ENCODE measurements at places on chromosomes 1 and 21.

GRCh38 chr1:43540653-43541071 lies 10.0 kb downstream of the PTPRF start:
- no peak for DNase-seq

DNA sequence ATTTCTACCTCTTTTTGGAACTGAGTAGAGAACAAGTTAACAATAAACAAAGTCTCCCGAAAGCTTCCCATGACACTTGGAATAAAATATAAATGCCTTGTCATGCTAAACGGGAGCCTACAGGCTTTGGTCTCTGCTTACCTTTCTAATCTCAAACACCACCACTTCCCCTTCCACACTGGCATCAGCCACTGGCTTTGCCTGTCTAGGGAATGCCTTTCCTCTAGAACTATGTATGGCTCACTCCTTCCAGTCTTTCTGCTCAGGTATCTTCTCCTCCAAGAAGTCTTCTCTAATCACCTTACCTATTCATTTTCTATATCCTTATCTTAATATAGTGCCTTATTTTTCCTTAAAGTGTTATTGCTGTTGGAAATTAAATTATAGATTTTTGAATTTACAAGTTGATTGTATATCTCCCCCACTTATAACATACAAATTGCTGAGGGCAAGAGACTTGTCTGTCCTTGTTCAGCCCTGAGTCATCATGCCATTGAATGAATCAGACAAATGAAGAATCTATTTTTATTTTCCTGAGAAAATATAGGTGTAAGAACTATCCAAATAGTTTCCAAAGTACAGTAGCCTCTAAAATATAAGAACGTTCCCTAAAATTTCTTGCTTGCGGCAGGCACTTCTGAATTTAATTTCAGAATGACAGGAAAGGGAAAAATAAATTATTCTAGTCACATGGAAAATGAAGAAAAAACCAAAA lies 119.2 kb downstream of the TM2D1 start:
- DNase-seq, result no peak

- no peak for DNase-seq
Measured at GRCh38 chr1:6121651-6122370, 58.3 kb downstream of the CHD5 start.

- DNase-seq, result no peak
Measured at GRCh38 chr1:12144236-12144635, 22.6 kb upstream of the TNFRSF1B start.

DNA sequence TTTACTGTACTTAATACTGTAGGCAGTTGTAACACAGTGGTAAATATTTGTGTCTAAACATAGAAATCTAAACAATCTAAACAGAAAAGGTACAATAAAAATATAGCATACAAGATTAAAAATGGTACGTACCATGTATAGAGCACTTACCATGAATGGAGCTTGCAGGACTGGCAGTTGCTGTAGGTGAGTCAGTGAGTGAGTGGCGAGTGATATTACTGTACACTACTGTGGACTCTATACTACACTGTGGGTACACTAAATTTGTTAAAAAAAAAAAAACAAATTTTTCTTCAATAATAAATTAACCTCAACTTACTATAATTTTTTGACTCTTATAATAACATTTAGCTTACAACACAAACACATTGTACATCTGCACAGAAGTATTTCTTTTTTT lies 39.5 kb upstream of the MYOCOS start:
- no peak for DNase-seq

DNA sequence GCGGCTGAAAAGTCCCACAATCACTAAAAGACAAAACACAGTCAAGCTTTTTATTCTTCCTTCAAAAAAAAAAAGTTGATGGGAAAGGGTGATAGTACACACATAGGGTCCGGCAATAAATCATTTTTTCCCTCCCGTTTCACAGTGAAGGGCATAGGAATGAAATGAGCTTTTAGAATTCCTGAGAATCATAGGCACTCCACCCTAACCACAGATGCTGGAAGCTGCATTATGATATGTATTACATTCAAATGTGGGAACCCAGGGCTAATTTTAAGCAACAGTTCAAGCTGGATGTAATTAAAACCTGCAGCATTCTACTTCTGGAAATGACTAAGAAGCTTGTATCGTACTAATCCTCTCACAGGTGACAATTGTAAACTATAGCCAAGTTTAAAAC lies 75.7 kb upstream of the KCNJ15 start:
- DNase-seq, result no peak

DNA sequence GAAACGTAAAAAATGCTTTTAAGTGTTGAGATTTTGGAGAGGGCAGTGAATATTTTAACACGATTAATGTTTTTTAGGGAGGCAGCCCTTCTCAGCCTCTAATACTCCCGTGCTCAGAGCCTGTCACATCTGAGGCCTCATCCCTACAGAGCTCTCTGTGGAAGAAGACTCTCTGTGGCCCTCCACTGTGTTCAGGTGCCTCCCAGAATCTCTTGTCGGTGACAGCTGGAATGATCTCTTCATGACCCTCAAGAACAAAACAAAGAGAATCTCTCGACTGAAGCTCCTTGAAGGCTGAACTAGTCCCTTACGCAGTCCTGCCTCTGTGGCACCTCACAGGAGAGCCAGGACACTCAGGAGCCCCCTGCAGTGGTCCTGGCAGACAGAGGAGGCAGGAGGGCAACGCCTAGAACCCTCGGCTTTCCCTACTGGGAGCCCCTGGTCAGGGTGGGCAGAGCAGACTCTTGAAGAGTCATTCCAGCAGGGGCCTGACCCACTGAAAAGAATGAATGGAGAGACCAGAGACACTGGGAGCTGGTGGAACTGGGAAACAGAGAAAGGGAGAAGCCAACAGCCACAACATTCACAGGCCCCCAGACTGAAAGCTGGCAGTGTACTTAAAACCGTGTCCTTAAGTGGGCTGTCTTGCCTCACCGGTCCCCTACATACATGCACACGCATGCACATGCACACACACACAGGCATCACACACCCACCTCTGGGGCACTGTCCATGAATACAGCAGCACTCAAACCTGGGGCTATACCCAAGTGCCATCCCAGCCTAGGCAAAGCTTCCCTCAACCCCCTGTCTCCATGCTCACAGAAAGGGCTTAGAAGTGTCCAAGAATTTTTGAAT lies 67.5 kb upstream of the ANGPTL1 start:
- no peak for DNase-seq

- no peak for DNase-seq
Measured at GRCh38 chr1:240602189-240602588, 9.8 kb downstream of the GREM2 start.

GRCh38 chr1:205456383-205456867 lies 580 bp upstream of the BLACAT1 start:
- DNase-seq, result no peak

- DNase-seq, result no peak
Measured at GRCh38 chr1:1758059-1758621, 20.1 kb downstream of the NADK start.

DNA sequence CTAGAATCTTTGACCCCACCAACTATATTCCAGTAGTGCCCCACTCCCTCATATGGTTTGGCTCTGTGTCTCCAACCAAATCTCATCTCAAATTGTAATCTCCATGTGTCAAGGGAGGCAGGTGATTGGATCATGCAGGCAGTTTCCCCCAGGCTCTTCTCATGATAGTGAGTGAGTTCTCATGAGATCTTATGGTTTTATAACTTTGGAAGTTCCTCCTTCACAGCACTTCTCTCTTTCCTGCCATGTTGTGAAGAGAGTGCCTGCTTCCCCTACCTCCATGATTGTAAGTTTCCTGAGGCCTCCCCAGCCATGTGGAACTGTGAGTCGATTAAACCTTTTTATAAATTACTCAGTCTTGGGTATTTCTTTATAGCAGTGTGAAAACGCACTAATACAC lies 7.7 kb upstream of the SAMD13 start:
- no peak for DNase-seq

- no peak for DNase-seq
Measured at GRCh38 chr1:109396871-109397580, 692 bp downstream of the SORT1 start.

GRCh38 chr1:192747943-192748342 lies 60.9 kb upstream of the RGS2 start:
- no peak for DNase-seq

DNA sequence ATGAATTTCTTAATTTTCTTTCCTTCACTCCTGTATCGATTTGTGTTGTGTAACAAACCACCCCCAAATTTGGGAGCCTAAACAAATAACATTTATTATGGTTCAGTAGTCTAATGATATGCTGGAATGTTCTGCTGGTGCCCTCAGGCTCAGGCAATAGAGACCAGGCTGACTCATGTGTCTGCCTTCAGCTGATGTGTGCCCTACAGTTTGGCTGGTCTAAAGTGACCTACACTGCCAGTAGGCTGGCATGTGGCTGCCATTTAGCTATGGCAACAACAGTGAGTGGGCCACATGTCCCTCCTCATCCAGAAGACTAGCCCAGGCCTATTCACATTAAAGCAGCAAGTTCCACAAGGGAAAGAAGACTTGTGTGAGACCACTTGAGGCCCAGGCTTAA lies 115.8 kb downstream of the PTPRC start:
- no peak for DNase-seq

DNA sequence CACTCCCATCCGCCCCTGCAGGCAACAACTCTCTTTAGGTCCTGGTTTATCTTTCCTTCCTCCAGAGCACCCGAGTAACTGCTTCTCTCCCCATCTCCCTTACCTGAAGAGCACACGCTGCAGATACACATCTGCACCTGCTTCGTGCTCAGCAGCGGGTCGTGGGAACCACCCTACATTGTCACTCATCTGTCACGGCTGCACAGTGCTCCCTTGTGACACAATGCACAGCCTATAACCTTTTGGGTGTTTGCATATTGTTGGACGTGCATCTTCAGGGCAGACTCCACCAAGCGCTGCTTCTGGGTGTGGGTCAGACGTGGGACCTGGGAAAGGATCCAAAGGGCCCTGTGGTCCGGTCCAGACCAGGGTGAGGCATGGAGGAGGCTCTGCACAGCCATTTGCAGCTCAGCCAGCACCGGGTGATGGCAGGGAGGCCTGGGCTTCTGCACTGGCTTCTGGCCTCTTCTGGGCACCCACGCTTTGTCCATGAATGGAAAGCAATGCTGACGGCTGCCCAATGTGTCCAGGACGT lies 42.5 kb downstream of the WDR4 start:
- no peak for DNase-seq

- DNase-seq, result no peak
Measured at GRCh38 chr1:56135069-56135863, 444.1 kb downstream of the PLPP3 start.

DNA sequence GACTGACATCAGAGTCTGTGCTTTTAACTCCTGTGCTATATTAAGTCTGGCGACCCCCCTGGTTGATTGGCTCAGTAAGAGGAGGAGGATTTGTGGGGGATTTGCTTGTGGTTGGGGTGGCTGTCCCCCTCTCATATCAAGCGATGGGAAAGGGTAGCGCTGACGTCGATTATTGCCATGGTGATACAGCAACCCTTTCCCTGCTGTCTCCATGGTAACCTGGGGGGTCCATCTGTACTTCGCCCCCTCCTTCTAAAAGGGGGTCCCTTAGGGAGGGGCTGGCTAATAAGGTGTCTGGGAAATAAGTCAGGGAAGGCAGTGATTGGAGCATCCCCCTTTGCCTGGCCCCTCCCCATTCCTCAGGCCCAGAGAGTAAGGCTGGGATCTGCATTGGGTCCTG lies 4.7 kb downstream of the FAM229A start:
- DNase-seq, result no peak

- no peak for DNase-seq
Measured at GRCh38 chr1:243964915-243965314, 86.2 kb upstream of the ZBTB18 start.

- no peak for DNase-seq
Measured at GRCh38 chr1:159089184-159089791, 12.7 kb upstream of the AIM2 start.

- no peak for DNase-seq
Measured at GRCh38 chr21:27703791-27704190, 736.9 kb upstream of the ADAMTS5 start.

DNA sequence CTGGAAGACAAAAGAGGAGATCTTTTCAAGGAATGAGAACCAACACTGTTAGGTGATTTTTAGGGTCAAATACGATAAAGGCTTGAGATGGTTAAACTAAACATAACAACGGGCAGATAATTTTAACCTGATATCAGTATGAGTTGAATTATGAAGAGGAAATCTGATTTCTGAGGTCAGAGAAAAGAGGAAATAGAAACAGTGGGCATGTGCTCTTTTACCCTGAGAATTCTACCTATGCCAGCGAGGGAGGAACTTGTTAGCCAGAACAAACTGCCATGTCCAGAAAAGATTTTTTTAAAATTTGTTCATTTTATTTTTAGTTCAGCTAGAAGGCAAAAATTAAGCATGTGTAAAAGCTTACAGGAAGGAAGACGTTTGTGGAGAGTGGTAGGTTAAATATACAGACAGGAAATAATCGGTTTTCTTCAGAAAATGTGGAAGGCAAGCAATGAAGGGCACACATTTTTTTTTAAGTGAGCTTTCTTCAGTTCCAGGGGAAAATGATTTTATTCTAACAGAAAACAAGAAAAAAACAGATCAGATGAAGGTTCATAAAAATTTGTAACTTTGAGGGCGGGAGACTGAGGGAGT lies 1745.3 kb downstream of the MRPL39 start:
- no peak for DNase-seq

DNA sequence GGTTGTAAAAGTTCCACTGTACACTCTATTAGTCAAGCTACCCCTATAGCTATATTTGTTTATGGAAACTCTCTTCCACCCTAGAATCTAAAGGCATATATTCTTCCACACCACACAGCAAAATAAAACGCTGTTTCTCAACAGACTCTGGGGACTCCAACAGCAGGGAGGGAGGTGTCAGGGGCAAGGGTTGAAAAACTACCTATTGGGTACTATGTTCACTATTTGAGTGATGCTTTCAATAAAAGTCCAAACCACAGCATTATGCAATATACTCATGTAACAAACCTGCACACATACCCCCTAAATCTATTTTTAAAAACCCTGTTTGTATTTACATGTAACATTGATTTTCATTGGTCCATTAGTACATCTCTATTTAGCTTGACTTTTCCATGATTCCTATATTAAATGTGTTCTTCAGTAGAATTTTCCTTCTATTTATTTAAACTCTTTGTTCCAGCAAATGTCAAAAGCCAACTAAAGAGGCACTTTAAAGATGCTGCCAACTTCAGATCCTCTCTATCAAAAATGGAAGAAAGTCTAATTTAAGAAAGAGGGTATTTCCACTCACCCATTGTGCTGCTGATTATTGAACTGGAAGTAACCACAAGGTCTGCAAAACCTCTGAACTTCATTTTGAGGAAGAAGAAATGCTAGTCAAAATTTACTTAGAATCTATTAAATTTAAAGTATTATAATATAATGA lies 26.2 kb downstream of the RGS7 start:
- no peak for DNase-seq

DNA sequence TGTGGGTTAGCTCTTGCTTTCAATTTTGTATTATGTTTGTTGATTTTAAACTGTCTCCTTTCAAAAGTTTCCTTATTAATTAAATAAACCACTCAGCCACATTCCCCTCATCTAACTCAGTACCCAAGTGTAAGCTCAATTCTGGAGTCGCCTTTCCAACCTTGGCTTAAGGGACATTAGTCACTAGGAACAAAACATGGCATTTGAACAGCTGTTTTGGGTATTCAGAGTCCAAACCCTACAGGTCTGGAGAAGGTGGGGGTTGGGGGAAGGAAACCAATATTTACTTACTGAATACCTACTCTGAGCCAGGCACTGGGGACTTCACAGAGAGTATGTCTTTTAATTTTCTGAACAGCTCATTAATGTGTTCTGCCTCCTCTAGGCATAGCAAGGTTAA lies 117.2 kb upstream of the JUN start:
- no peak for DNase-seq

GRCh38 chr1:156423422-156424352 lies 54.7 kb downstream of the RHBG start:
- no peak for DNase-seq

Measured in T-helper 1 cell (primary cell).